Natural killer cell (primary cell): ENCODE measurements at places on chromosomes 6 and 20. TPM values are rescaled to one million over a fixed set of nuclear protein-coding genes. Genes with fewer than 3 reads are reported as not detected.

Gene SCRT2
- total RNA-seq: not detected

Gene COL11A2
- 2.0 TPM for total RNA-seq

- peaks cover 3% of the 10 kb centered on the region for H3K27me3 ChIP-seq
- H3K27ac ChIP-seq: no peak overlapping the region
- no peak for DNase-seq
- no peaks in the 10 kb centered on the region for H3K36me3 ChIP-seq
- no peak overlapping the region for H3K4me3 ChIP-seq
- no peaks in the 10 kb centered on the region for H3K4me1 ChIP-seq
Measured at GRCh38 chr20:44174996-44175765, 11.8 kb downstream of the JPH2 start.

DNA sequence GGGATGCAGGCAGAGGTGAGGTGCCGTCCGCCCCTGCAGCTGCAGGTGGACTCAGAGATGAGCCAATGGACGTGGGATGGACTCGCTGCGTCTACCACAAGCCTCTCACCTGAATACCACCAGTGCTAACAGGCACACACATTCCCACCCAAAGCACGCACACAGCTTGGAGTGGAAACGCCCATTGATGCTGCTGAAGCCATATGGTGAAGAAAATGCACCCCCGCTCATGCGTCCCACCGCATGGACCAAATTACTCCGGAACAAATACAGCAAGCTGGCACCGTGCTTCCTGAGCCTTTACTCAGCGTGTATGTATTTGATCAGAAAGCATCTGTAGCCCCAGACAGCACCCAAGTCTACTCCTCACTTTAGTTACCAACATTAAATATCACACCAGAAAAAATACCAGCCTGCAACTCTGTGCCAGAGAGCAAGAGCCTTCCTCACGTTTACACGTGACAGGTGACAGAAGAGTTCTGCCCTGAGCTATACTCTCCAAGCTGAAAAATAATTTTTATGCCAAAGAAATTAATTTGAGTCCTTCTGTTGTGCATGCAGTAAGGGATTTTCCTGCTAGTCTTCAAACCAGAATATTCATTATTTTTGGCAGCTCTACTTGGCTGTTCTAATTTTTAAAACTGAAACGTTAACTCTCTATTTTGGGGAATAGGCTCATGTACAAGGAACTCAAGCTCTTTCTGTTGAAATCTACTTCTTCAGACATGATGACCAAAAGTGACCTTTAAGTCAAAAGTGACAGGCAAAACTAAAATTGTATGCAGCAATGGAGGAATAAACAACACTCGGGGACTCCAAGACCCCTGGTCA lies 58.2 kb upstream of the SYNDIG1 start:
- DNase-seq: no peak
- no peak overlapping the region for H3K4me3 ChIP-seq
- H3K4me1 ChIP-seq: no peaks in the 10 kb centered on the region
- no peaks in the 10 kb centered on the region for H3K36me3 ChIP-seq
- no peaks in the 10 kb centered on the region for H3K27me3 ChIP-seq

DNA sequence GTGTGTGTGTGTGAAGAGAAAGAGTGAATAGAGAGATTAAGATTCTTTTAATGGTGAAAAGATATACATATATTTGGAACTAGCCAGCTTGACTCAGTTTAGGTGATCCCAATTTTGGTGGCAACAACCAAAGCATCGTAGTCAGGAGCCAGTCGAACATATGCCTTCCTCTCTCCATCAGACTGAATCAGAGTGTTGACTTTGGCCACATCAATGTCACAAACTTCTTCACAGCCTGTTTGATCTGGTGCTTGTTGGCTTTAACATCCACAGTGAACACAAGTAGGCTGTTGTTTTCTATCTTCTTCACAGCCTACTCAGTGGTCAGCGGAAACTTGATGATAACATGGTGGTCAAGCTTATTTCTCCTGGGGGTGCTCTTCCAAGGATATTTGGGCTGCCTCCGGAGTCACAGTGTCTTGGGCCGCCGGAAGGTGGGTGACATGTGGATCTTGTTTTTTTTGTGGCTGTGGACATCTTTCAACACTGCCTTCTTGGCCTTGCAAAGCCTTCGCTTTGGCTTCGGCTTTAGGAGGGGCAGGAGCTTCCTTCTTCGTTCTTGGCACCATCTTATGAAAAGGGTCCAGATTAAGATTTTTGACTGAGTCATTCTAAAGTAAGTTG lies 3.4 kb downstream of the HLA-F start:
- no peak for DNase-seq
- H3K27me3 ChIP-seq: no peaks in the 10 kb centered on the region
- H3K36me3 ChIP-seq: peaks cover 42% of the 10 kb centered on the region
- H3K4me3 ChIP-seq: no peak overlapping the region

- no peak overlapping the region for H3K4me3 ChIP-seq
- no peak overlapping the region for H3K27ac ChIP-seq
- H3K27me3 ChIP-seq: no peaks in the 10 kb centered on the region
- no peak for DNase-seq
Measured at GRCh38 chr6:157811476-157812173, 11.4 kb upstream of the SNX9 start.

DNA sequence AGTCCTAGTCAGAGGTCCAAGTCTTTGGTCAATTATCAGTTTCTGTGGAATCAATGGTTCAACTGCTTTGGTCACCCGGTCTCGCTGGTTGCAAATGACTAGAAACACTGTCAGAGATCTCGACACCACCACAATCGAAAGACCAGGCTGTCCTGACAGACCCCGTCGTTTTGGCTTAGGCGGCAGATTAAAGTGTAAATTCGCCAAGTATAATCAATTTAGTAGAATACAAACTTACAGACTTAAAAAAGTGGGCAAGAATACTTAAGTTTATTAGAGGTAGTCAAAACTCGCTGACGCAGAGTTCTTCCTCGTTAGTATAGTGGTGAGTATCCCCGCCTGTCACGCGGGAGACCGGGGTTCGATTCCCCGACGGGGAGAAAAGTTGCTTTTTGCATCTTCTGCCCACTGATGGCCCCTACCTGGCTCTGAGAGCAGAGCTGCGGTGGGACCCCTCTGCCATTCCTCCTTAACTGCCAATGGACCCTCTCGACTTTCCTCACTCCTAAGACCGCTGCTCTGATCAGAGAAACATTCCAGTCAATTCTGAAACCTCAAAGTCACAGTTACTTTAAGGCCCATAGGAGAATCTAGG lies 30.6 kb upstream of the ZNF184 start:
- H3K27ac ChIP-seq: peak overlapping the region; percentile 61
- peaks cover 11% of the 10 kb centered on the region for H3K4me1 ChIP-seq
- H3K27me3 ChIP-seq: peaks cover 12% of the 10 kb centered on the region
- H3K36me3 ChIP-seq: no peaks in the 10 kb centered on the region
- H3K4me3 ChIP-seq: peak overlapping the region; percentile 71
- peak; percentile 80 for DNase-seq

Gene PRDM13
- not detected for total RNA-seq

Gene TREM1
- 9.8 TPM for total RNA-seq

- DNase-seq: no peak
- no peaks in the 10 kb centered on the region for H3K4me1 ChIP-seq
- H3K36me3 ChIP-seq: no peaks in the 10 kb centered on the region
- H3K27ac ChIP-seq: no peak overlapping the region
- no peaks in the 10 kb centered on the region for H3K27me3 ChIP-seq
- no peak overlapping the region for H3K4me3 ChIP-seq
Measured at GRCh38 chr6:128848212-128848935, 34.6 kb upstream of the LAMA2 start.

GRCh38 chr6:74128536-74128935 lies 432.5 kb downstream of the CD109 start:
- H3K27me3 ChIP-seq: no peaks in the 10 kb centered on the region
- DNase-seq: no peak
- no peak overlapping the region for H3K4me3 ChIP-seq
- H3K36me3 ChIP-seq: no peaks in the 10 kb centered on the region
- no peaks in the 10 kb centered on the region for H3K4me1 ChIP-seq

GRCh38 chr20:32626859-32627636 lies 41.9 kb upstream of the NOL4L start:
- H3K36me3 ChIP-seq: no peaks in the 10 kb centered on the region
- no peak overlapping the region for H3K4me3 ChIP-seq
- peak overlapping the region; percentile 42 for H3K27ac ChIP-seq
- no peaks in the 10 kb centered on the region for H3K27me3 ChIP-seq
- DNase-seq: peak; percentile 30
